Brain microvascular endothelial cell (primary cell): ENCODE measurements at places on chromosomes 2 and 18.

GRCh38 chr18:56391931-56392590 lies 246.3 kb downstream of the TXNL1 start:
- no peak for DNase-seq

GRCh38 chr2:134457353-134457752 lies 203.5 kb downstream of the MGAT5 start:
- DNase-seq = no peak

DNA sequence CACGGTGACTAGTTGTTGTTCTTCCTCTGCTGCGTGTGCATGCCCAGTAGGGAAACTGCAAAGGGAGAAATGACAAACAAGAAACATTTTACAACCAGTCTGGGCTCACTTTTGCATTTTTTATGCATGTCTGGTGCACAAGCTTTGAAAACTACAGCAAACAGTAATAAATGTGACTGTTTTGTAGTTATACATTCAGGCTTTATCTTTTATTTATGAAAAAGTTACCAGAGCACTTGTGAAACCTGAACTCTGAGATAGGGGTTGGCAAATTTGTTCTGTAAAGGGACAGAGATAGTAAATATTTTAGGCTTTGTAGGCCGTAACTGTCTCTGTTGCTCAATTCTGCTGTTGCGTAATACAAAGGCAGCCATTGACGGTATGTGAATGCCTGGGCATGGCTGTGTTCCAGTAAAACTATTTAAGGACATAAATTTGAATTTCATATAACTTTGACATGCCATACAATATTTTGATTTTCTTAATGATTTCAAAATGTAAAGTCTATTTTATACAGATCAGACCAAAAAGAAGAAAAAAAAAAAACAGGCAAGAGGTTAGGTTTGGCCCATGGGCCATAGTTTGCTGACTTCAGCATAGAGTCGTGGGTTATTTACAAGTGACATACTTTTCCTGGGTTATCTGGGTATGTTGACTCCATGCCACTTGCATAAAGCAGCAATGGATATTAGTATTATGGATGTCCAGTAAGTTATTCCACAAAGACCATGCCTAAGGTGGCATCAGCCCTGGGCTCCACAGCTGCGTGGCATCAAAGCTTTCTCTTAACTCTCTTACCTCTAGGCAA lies 53.6 kb upstream of the EML6 start:
- peak; percentile 31 for DNase-seq

DNA sequence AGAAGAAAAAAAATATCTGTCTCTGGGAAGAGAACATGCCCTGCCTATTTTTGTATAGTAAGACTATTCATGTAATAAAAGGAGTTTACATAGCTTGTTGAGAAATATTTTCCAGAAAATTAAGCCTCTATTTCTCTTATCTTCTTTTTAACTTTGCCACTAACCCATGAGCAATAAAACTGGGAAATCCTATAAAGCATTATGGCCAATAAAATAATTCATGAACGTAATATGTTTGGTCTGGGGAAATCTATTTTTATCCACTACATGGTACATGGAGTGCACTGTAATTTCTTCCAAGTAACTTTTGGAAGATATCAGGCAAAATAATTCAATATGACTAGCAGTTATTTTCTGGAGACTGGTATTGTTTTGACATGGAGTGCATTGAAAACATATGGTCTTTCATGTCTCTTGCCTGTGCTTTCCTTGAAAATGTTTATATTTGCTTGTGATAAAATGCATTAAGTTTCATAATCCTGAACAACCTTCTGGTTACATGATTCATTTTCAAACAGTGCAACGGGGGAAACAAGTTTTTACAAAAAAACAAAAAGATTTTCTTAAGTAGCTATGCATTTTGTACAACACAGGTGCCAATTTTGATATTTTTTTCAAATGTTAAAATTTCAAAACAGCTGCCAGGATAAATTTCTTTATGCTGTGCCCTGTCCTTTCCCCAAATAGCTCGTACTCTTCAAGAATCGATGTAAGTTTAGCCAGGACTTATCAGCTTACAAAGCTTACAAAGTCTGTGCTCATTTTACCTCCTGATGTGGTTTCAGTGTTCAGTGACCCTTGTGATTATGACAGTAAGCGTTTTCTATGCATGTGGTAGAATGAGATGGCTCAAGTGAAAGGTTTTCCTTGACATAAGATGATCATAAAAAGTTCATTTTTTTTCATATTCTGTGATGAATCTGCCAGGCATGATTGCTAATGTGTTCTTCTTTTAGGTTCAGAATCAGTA lies 194.5 kb downstream of the UBE2E3 start:
- peak; percentile 22 for DNase-seq

- no peak for DNase-seq
Measured at GRCh38 chr2:148519013-148519412, 125.5 kb upstream of the EPC2 start.

DNA sequence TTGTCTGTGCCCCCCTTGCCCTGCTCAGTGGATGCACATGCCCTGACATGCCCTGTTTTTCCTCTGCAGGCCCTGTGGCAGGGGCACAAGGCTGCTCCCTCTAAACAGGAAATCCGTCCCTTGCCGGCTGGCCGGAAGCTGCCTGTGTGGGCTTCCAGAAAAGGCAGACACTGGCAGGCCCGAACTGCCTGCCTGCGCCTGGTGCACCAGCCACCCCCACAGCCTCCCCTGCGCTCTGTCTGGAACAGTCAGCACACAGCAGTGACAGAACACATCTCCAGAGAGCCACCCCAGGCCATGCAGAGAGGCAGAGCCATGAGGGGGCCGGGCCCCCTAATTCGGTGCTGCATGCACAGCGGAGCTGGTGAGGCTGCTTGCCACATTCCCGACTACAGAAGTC lies 33.5 kb downstream of the LOXHD1 start:
- no peak for DNase-seq
